ENCODE measurements at places on chromosomes 11 and 22.

GRCh38 chr11:30406978-30407762 lies 84.3 kb downstream of the ARL14EP start:
- H3K27me3 ChIP-seq: no peaks in the 10 kb centered on the region
- H3K4me3 ChIP-seq: no peak overlapping the region
- no peaks in the 10 kb centered on the region for H3K36me3 ChIP-seq

- no peak for DNase-seq
- H3K4me3 ChIP-seq: no peak overlapping the region
- H3K27ac ChIP-seq: no peak overlapping the region
- H3K4me1 ChIP-seq: no peaks in the 10 kb centered on the region
- H3K36me3 ChIP-seq: no peaks in the 10 kb centered on the region
- no peaks in the 10 kb centered on the region for H3K27me3 ChIP-seq
Observed at GRCh38 chr11:128045094-128045725, 542.1 kb downstream of the ETS1 start.

DNA sequence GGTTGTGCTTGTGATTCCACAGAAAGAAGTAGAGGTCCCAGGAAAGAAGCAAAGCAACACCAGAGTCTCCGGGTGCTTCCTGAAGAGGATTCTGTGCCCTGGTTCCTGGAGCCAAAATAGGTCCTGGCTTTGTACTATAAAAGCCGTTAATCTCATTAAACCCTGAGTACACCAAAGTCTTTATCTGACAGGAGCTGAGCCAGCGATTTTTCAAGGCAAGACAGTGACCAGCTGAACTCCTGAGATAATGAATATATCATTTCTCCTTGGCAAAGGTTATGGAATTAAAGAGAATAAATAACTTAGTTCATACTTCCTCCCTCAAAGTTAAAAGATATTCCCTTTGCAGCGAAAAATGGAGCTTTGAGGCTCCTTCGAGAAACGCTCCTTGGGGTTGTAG lies 5.2 kb downstream of the TMEM138 start:
- peaks cover 37% of the 10 kb centered on the region for H3K4me1 ChIP-seq
- no peak for DNase-seq
- no peak overlapping the region for H3K27ac ChIP-seq
- no peak overlapping the region for H3K4me3 ChIP-seq

DNA sequence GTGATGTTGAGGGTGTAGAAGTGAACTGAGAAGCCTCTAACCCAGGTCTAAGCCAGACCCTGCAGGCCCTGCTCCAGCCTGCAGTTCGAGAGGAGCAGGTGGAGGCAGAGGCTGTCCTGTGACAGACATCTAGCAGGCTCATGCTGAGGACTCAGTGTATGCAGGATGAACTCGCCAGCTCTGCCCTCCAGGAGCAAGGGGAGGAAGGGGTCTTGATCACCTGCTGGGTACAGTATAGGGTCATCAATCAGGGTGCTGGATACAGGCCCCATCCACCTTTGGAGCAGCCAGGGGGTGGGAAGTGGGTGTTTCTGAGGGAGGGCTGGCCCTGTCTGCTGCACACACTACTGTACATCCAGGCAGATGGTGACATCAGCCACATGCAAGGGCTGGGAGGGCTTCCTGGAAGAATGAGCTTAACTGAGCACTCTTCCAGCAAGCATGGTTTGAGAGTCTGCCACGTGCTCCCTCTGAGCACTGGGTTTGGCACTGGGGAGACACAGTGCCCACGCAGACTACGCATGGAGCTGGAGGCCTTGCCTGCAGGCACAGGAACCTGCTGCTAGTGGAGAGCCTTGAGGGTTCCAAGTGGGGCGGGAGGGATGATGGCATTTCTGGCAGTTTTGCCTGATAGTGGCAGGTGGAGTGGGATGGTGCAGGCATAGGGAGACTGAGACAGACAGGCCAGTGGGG lies 9.2 kb downstream of the MAPK8IP1 start:
- peaks cover 9% of the 10 kb centered on the region for H3K4me1 ChIP-seq
- H3K27ac ChIP-seq: no peak overlapping the region
- no peak overlapping the region for H3K4me3 ChIP-seq
- DNase-seq: no peak
- no peaks in the 10 kb centered on the region for H3K27me3 ChIP-seq

All from vagina (tissue), 2 donors.